ENCODE measurements at places on chromosomes 7 and 10. TPM values are rescaled to one million over a fixed set of nuclear protein-coding genes. Genes with fewer than 3 reads are reported as not detected.

Gene FAM25G
- total RNA-seq = 26.2 TPM

Gene AKR1E2
- total RNA-seq = 4.2 TPM

Gene MYOZ1
- not detected for total RNA-seq

Gene AKR1D1
- total RNA-seq = not detected

Gene PWWP2B
- 19.2 TPM for total RNA-seq

Gene SPDYE9
- not detected for total RNA-seq

Gene NKX2-3
- total RNA-seq = not detected

Gene RARRES2
- total RNA-seq = 15.6 TPM

Gene PTPN20
- 7.5 TPM for total RNA-seq

Gene HABP2
- total RNA-seq = not detected

- H3K4me3 ChIP-seq = no peak overlapping the region
- H3K36me3 ChIP-seq = no peaks in the 10 kb centered on the region
- DNase-seq = no peak
- no peaks in the 10 kb centered on the region for H3K27me3 ChIP-seq
- H3K27ac ChIP-seq = no peak overlapping the region
Measured at GRCh38 chr7:18503126-18503866, 7.7 kb downstream of the HDAC9 start.

GRCh38 chr10:92291921-92292845 is 1.2 kb downstream of the MARCHF5 start:
- H3K4me1 ChIP-seq = peaks cover 17% of the 10 kb centered on the region
- DNase-seq = peak; percentile 64
- peak overlapping the region; percentile 95 for H3K4me3 ChIP-seq
- H3K27me3 ChIP-seq = no peaks in the 10 kb centered on the region
- peaks cover 4% of the 10 kb centered on the region for H3K36me3 ChIP-seq

- H3K4me3 ChIP-seq = no peak overlapping the region
- H3K36me3 ChIP-seq = no peaks in the 10 kb centered on the region
- DNase-seq = no peak
- no peaks in the 10 kb centered on the region for H3K27me3 ChIP-seq
- H3K27ac ChIP-seq = no peak overlapping the region
- H3K4me1 ChIP-seq = no peaks in the 10 kb centered on the region
Measured at GRCh38 chr7:79563821-79564522, 110.5 kb upstream of the MAGI2 start.

DNA sequence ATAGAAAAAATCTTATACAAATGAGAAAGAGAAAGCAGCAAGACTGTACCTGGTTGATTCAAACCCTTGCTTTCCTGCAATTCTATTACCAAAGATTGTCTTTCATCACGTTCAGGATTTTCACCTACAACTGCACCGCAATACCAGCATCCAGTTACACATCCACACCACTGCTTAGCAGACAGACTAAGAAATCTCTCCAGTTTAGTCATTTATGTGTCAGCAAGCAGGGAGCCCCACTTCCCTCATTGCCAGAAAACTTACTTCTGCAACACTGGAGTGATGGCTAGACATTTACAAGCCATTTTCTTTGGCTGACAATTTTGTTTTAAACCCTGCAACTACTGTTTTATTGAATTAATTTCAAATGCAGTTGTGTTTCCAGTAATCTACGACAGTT is 359.6 kb upstream of the MEOX2 start:
- H3K4me1 ChIP-seq = no peaks in the 10 kb centered on the region
- no peak overlapping the region for H3K4me3 ChIP-seq
- no peak for DNase-seq
- no peak overlapping the region for H3K27ac ChIP-seq
- H3K36me3 ChIP-seq = no peaks in the 10 kb centered on the region
- no peaks in the 10 kb centered on the region for H3K27me3 ChIP-seq

- no peak for DNase-seq
- H3K4me1 ChIP-seq = peaks cover 74% of the 10 kb centered on the region
- no peaks in the 10 kb centered on the region for H3K36me3 ChIP-seq
- H3K4me3 ChIP-seq = peak overlapping the region; percentile 93
Measured at GRCh38 chr7:2632733-2633537, 1.1 kb downstream of the TTYH3 start.

DNA sequence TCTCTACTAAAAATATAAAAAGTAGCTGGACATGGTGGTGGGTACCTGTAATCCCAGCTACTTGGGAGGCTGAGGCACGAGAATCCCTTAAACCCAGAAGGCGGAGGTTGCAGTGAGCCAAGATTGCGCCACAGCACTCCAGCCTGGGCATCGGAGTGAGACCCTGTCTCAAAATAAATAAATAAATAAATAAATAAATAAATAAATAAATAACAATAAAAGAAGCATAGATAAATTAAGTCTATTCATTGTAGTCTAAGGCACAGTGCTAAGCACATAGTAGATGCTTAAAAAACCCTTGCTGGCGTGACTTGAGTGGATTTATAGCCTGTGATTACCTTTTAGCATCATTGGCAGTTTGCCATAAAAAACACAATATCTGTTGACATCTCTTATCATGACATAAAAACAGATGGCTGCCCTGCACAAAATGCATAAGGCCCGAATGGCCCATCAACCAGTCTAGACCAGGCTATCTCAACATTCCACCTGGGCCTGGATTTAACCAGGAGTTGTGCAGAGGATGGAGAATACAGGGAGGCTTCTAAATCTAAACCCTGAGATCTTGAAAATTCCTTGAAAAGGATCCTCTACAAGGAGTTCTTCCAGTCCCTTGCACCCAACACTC is 94.9 kb downstream of the PRLHR start:
- H3K36me3 ChIP-seq = no peaks in the 10 kb centered on the region
- no peak for DNase-seq
- H3K27me3 ChIP-seq = no peaks in the 10 kb centered on the region
- H3K27ac ChIP-seq = peak overlapping the region; percentile 71

DNA sequence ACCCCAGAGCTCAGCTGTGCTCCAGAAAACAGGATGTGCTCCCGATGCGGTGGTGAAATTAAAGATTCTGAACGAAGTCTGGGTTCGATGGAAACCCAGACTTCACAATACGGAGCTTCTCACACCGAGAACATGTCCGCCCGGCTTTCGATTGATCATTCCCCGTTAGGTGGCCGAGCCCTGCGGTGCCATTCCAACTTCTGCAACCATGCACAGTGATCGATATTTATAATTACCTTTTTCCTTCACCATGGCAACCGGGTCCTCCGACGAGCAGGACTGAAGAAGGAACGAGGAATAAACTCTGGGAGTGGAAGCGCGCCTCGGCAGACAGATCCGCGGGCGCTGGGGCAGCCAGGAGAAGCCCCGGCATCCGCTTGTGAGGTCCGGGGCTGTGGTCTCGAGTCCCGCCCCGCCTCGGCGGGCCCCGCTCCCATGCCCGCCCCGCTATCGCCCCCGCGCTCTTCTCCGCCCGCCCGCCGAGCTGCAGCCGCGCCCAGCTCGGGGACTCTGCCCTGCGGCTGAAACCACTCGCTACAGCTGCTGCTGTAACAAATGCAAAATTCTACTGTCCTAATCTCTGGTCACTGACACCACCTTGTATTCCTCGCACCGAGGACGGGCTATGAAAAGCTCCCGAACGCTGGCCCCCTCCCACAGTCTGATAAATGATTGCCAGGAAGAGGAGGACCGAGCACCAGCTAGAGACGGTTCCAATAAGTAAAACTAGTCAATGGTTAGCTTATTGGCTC is 26.2 kb downstream of the ABLIM1 start:
- peaks cover 50% of the 10 kb centered on the region for H3K4me1 ChIP-seq
- no peak for DNase-seq
- no peaks in the 10 kb centered on the region for H3K27me3 ChIP-seq
- peak overlapping the region; percentile 75 for H3K27ac ChIP-seq

DNA sequence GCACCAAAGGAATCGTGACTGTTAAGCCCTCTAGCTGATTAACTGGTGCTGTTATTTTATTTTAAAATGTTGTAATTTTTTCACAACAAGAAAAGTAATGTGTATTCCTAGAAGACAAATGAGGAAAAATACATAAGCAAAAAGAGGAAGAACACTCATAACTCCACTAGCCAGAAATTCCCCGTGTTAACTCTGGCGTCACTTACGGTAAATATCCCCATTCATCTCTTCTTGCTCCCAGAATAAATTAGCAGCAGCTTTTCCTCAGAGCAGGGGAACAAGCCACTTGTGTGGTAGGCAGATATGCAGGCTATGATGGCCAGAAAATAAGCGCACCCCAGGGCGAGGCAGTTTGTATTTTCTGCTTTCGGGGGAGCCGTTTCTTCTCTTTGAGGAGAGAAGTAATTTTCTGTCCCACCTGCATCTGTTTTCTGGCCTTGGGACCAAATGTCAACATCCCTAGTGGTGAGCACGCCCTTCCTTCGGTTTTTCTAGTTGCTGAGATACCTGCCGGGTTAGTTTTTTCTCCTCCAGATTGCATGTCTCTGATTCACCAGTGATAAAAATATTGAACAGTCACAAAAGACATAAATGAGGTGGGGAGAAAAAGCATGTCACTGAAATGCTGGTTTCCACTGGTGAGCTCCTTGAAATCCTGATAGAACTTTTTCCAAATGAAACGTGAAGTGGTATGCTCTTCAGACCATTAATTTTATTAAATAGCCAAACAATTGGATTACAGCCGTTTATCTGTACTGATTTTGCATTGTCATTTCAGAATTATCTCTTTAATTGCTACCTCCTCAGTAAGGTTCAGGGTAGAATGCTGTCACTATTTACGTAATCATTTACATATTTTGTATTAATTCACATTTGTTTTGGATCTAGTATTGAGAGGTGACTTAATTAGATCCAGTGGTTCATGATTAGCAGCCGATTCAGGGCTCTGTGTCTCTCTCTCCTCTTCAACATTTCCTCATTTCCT is 268.1 kb downstream of the CAMK1D start:
- H3K27ac ChIP-seq = no peak overlapping the region
- peaks cover 13% of the 10 kb centered on the region for H3K4me1 ChIP-seq
- no peaks in the 10 kb centered on the region for H3K27me3 ChIP-seq
- DNase-seq = no peak
- no peaks in the 10 kb centered on the region for H3K36me3 ChIP-seq

DNA sequence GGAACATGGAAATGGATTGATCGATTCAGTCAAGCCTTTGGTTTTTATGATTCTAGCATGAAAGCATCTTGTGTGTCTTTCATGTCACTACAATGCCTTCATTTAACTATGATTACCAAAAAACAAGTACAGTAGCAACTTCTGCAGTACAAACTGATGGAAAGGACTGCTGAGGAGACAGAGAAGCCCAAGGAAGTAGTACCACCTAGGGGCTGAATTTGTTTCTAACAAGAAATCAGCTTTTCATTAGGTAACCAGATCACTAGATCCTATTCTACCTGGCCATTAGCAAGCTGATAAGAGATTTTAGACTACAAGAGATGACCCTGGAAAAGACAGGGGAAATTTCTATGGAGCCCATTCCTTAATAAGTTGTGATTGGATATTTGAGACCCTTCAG is 3.2 kb upstream of the IFIT1 start:
- H3K27ac ChIP-seq = no peak overlapping the region
- H3K36me3 ChIP-seq = no peaks in the 10 kb centered on the region

GRCh38 chr7:155352076-155352752 is 54.5 kb downstream of the INSIG1 start:
- peak; percentile 75 for DNase-seq
- no peak overlapping the region for H3K4me3 ChIP-seq
- no peaks in the 10 kb centered on the region for H3K36me3 ChIP-seq
- H3K4me1 ChIP-seq = peaks cover 7% of the 10 kb centered on the region
- peaks cover 59% of the 10 kb centered on the region for H3K27me3 ChIP-seq

GRCh38 chr10:48651839-48652238 is 32.8 kb upstream of the WDFY4 start:
- H3K27me3 ChIP-seq = peaks cover 12% of the 10 kb centered on the region
- no peak overlapping the region for H3K27ac ChIP-seq
- H3K4me1 ChIP-seq = peaks cover 18% of the 10 kb centered on the region

GRCh38 chr7:35356495-35356894 is 102.6 kb upstream of the TBX20 start:
- no peaks in the 10 kb centered on the region for H3K4me1 ChIP-seq
- H3K27me3 ChIP-seq = no peaks in the 10 kb centered on the region
- DNase-seq = no peak

- H3K27me3 ChIP-seq = no peaks in the 10 kb centered on the region
- H3K4me1 ChIP-seq = no peaks in the 10 kb centered on the region
- no peaks in the 10 kb centered on the region for H3K36me3 ChIP-seq
- H3K27ac ChIP-seq = no peak overlapping the region
- DNase-seq = no peak
Measured at GRCh38 chr10:112262546-112262945, 20.7 kb upstream of the TECTB start.

Data from suprapubic skin (tissue), 4 donors.